ENCODE measurements at places on chromosomes 4 and X. TPM values are rescaled to one million over a fixed set of nuclear protein-coding genes. Genes with fewer than 3 reads are reported as not detected.

DNA sequence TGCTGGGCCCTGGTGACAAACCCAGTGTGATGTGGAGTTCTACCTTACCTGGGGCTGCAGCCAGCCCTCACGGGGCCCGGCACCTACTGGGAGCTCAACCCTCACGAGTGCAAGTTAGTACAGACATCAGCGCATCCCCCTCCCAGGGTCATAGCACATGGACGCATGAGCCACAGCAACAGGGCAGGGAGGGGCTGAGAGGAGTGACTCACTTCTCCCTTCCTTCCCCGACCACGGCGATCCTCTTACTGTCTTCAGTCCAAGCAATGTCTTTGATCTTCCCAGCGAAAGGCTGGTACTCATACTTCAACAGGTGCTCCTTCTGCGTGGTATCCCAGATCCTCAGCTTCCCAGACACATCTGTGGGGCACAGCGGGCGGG lies 17.8 kb downstream of the WDR1 start:
- DNase-seq: no peak

The TCEAL5 gene
- polyA plus RNA-seq: not detected

GRCh38 chr4:159937595-159937994 lies 834.7 kb downstream of the RAPGEF2 start:
- DNase-seq: no peak

The RAB33A gene
- polyA plus RNA-seq: 21.1 TPM

DNA sequence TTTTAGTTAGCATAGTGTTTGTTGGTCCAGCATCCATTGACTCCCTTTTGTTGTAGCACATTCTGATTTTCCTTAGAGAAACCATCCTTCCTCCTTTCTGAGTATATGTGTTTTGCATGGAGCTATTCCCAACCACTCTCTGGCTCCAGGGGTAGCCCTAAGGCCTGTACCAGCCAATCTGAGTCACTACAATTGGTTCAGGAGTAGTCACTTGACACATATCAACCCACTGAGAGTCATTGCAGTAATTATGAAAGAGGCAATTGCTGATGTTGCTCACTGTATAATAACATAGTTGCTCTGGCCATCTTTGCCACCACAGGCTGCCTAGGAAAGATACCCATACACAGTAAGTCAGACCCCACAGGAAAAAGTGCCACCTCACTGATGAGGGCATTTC lies 71.2 kb upstream of the GRID2 start:
- no peak for DNase-seq

- no peak for DNase-seq
These were observed 62.9 kb upstream of the TXK start for GRCh38 chr4:48196758-48197504.

- DNase-seq: no peak
These were observed 1052.5 kb upstream of the LCORL start for GRCh38 chr4:19074036-19074435.
